ENCODE measurements at places on chromosomes 6 and 20.
A peak's percentile ranks its signal among the peaks of the same experiment; 100 is the strongest.

GRCh38 chr6:38169977-38170526, 350.5 kb downstream of the ZFAND3 start:
- DNase-seq = no peak

DNA sequence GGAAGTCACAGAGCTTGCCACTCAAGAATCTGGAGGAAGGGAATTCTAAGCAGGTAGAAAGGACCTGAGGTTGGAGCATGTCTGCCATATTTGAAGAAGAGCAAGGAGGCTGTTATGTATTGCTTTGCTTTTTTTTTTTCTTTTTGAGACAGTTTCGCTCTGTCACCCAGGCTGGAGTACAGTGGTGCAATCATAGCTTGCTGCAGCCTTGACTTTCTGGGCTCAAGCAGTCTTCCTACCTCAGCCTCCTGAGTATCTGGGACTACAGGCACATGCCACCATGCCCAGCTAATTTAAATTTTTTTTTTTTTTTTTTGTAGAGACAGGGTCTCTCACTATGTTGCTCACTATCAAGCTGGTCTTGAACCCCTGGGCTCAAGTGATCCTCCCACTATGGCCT, 40.8 kb downstream of the ORC3 start:
- DNase-seq = no peak

- DNase-seq = no peak
These were observed 519.2 kb downstream of the UTRN start for GRCh38 chr6:144804246-144804790.

DNA sequence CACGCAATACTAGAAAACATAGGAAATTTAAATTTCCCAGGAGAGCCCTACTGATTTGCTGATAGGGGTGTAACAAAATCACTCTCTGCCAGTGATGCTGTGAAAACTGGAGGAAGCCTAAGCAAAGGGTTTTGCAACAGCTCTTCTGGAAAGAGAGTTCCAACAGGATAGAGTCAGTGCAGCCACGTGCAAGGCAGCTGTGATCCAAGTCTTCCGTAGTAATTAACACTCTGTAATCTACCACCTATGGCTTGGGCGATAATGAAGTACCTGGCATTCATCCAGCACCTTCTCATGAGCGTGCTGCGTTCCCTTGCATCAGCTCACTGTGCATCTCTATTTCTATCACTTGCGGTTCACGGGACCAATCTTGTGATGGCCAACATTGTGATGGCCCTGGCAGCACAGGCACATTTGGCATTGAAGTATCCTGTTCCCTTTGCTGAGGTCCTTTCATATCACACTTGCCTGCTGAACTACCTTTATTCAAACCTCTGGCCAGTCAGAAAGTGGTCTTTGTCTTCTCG, 48.2 kb downstream of the IRF4 start:
- no peak for DNase-seq

DNA sequence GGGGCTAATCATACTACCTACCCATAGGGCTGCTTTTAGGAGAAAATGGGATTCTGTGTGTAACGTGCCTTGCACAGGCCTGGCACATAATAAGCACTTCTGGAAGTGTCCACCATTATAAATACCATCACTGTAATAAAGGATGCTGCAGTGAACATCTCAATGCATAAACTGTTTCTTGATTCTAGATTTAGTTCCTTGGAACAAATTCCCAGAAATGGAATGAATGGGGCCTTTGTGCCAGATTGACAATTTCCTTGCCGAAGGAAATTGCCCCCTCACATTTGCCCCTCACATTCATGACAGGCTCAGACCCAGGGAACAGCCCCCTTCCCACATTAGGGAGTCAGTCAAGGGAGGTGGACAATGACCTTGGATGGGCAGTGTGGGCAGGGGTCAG, 29.2 kb downstream of the BPIFB4 start:
- no peak for DNase-seq

GRCh38 chr20:35735826-35736470, 6.1 kb downstream of the RBM39 start:
- DNase-seq = no peak

GRCh38 chr20:62437927-62438326, 10.6 kb upstream of the RBBP8NL start:
- no peak for DNase-seq

DNA sequence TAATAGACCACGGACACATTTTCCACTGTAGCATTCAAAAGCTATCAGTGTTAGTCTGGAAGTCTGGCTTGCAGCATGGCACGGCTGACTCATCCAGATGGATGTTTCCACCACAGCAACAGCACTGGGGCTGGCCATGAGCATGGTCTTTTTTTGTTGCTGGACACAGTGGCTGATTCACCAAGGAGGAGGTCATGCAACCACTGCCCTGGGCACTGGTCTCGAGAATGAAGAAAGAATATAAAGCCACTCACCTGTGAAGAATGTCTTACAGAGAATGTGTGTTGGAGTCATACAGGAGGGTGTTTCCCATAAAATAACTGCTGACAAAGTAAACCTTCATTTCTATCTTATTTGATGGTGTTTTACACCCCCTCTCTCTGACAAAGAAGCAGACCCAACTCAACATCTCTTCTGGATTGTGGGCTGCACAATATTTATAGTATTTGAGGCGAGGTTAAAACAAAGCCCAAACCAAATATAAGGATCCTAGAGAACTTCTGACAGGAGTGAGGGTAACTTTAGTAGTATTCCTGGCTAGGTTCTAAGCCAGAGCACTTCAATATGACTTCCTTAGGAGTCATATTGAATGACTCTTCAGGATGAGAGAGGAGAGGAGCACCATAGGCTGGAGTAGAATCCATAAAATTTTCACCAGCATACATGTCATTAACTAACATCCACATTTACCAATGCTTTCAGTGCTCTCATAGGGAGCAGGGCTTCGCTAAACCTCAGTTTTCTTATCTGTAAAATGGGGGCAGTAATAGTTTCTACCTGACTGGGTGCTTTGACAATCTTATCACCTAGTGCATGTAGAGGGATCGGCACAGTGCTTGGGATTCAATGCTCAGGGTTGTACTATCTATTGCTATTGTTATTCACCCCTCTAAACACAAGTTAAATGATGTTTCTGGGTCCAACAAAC, 121.4 kb downstream of the KIF13A start:
- peak; percentile 77 for DNase-seq

GRCh38 chr6:4133941-4134838, 1.2 kb downstream of the ECI2 start:
- DNase-seq = no peak

DNA sequence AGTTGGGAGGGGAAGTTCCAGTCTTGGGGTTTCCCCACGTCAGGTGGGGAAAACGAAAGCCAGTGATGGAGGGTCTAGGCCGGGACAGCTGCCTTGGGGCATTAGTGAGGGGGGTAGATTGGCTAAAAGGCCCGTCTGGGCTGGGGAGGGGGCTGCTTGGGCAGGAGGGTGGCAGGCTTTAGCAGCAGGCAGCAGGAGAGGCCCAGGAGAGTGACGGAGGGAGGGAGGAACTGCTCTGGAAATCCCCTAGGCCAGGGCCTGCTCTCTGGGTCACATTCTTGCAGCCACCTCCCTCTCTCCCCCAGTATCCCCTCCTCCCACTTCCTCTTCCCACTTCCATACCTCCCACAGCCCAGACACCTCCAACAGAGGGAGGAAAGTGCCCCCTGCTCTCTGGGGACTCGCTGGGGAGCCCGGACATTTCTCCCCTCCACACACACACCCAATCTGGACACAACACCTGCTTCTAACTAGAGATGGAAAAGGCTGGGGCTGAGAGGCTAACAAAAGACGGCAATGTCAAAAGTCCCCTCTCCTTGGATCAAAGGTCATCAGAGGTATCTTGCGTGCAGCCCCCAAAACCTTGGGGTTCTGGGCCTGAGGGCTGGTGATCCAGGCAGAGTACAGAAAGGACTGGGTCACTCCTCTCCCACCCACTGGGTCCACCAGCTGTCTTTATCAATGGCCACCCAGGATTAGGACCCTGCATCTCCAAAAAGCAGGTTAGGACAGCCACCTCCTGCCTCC, 1.8 kb downstream of the NFKBIE start:
- DNase-seq = no peak

GRCh38 chr6:2563635-2564034, 187.1 kb downstream of the MYLK4 start:
- DNase-seq = no peak

GRCh38 chr6:138310821-138311220, 66.9 kb upstream of the SMIM28 start:
- no peak for DNase-seq

- DNase-seq = no peak
These were observed 754 bp downstream of the YWHAB start for GRCh38 chr20:44886266-44886651.

DNA sequence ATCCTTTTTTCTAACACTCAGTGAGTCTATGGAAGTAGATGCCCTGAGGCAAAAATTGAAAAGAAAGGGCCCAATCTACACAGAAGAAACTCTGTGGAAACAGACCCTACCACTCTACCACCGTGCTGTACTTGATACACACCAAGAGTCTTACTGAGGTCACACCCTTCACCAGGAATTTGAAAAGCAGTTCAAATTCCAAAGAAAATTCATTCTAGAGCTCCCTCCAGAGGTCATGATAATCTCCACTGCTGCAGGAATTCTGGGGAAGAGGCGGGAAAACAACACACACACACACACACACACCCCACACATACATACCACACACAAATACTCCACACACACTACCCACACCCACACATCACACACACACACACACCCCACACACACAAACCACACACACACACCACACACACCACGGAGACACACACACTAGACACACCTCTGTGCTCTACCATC, 336.8 kb downstream of the HDGFL1 start:
- DNase-seq = no peak

- no peak for DNase-seq
These were observed 53.5 kb upstream of the SLC2A12 start for GRCh38 chr6:134105940-134106339.

GRCh38 chr6:169726963-169727362, 2.7 kb upstream of the PHF10 start:
- no peak for DNase-seq

GRCh38 chr20:13102694-13103093, 93.9 kb downstream of the SPTLC3 start:
- DNase-seq = no peak

DNA sequence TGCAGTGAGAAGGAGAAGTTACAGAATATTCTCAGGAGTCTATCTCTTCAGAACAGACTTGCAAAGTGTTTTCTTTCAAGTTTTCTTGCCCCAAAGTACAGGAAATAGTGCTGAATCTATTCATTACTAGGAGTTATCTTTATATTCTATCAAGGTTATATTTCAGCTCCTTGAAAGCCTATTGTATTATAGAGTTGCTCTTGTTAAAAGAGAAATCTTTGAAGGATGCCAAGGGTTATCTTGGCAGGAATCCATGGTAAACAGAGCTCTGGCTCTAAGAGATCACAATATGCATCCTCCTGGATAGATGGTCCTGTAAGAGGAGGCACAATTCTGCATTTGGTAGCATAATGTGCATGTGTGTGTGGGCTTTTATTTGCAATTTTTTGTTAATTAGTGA, 21.2 kb upstream of the SNRPB2 start:
- no peak for DNase-seq

GRCh38 chr6:25498505-25498904, 153.5 kb upstream of the SCGN start:
- no peak for DNase-seq

- DNase-seq = no peak
These were observed 1.7 kb downstream of the CGA start for GRCh38 chr6:87093199-87093598.

- no peak for DNase-seq
These were observed 182.5 kb upstream of the PDE10A start for GRCh38 chr6:165845493-165845892.

- no peak for DNase-seq
These were observed 747 bp upstream of the TXNDC5 start for GRCh38 chr6:7911345-7911725.

DNA sequence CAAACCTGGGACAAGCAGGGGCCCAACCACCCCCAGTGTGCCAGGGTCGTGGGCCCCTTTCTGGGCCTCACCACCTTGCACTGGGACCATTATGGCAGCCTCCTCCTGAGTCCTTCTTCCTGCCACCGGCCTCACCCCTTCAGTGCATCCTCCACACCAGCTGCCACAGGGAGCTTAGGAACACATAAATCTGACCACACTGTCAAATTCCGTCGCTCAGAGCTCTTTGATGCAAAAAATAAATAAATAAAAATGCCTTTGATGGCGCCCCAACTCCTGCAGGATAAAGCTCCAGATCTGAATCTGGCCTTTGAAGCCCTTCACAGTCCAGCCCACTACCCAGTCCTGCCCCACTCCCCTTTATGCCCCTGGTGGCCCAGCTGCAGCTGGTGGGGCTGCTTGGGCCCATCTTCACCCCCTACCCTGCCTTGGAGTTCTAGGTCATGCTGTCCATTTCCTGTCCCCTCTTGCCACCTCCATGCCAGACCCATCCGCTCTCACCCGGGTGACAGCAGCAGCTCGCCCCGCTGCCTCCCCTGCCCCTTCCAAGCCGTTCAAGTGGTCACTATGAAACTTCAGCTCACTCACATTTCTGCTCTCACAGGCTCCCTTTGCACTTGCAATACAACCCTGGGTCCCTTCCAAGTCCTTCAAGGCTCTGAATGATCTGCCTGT, 16.0 kb downstream of the MYH7B start:
- DNase-seq = no peak

All from glomerular endothelial cell (primary cell).